ENCODE measurements at places on chromosomes 2 and 18. TPM values are rescaled to one million over a fixed set of nuclear protein-coding genes. Genes with fewer than 3 reads are reported as not detected.

GRCh38 chr2:85584354-85584856, at the start of gene VAMP5:
TSS of gene VAMP5 (plus strand) at chr2:85584431. CDS start at chr2:85584491, 60 bp downstream.
- peaks cover 40% of the 10 kb centered on the region for H3K27me3 ChIP-seq
- H3K4me1 ChIP-seq: peaks cover 19% of the 10 kb centered on the region
- peak within 1 kb of the TSS; percentile 65 for H3K4me3 ChIP-seq

The AKAIN1 gene
- not detected for total RNA-seq

GRCh38 chr18:58534535-58535301, 94.2 kb downstream of the ALPK2 start:
- DNase-seq: no peak
- no peaks in the 10 kb centered on the region for H3K36me3 ChIP-seq
- H3K4me1 ChIP-seq: peaks cover 34% of the 10 kb centered on the region
- H3K27ac ChIP-seq: no peak overlapping the region
- H3K27me3 ChIP-seq: peaks cover 16% of the 10 kb centered on the region

The GYPC gene
- total RNA-seq: 28.1 TPM

- no peak overlapping the region for H3K27ac ChIP-seq
- no peak for DNase-seq
- peaks cover 10% of the 10 kb centered on the region for H3K4me1 ChIP-seq
- no peaks in the 10 kb centered on the region for H3K27me3 ChIP-seq
- no peak overlapping the region for H3K4me3 ChIP-seq
These were observed 1889.7 kb upstream of the CELF4 start for GRCh38 chr18:39455285-39455684.

GRCh38 chr18:73688851-73689711, 458.6 kb downstream of the FBXO15 start:
- no peak for DNase-seq
- no peak overlapping the region for H3K4me3 ChIP-seq
- peaks cover 31% of the 10 kb centered on the region for H3K4me1 ChIP-seq
- no peaks in the 10 kb centered on the region for H3K27me3 ChIP-seq
- no peak overlapping the region for H3K27ac ChIP-seq

DNA sequence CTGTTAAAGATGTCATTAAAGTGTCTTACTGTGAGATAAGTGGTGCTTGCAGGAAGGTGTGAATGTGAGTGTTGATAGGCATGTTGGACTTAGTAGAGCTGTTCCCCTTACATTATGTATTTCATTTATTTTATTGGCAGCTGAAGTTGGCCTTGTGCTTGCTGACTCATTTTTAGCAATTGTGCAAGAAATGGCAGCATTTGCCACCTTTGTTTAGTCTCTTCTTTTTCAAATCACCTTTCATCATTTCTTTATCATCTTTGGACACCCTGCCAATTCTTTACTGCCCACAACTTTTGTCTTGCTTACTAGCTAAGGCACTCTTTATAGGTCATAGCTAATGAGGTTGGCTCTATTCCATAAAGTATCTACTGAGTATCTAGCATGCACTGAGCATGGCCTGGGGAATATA, 130.3 kb upstream of the LYPD6 start:
- no peaks in the 10 kb centered on the region for H3K27me3 ChIP-seq
- no peaks in the 10 kb centered on the region for H3K4me1 ChIP-seq
- H3K36me3 ChIP-seq: no peaks in the 10 kb centered on the region
- H3K4me3 ChIP-seq: no peak overlapping the region
- H3K27ac ChIP-seq: no peak overlapping the region

- no peak overlapping the region for H3K4me3 ChIP-seq
- H3K4me1 ChIP-seq: no peaks in the 10 kb centered on the region
- no peak overlapping the region for H3K27ac ChIP-seq
- no peak for DNase-seq
These were observed 971.0 kb upstream of the GYPC start for GRCh38 chr2:125684932-125685331.

GRCh38 chr18:13260197-13260934, 41.8 kb downstream of the LDLRAD4 start:
- H3K27ac ChIP-seq: no peak overlapping the region
- no peaks in the 10 kb centered on the region for H3K36me3 ChIP-seq
- no peaks in the 10 kb centered on the region for H3K27me3 ChIP-seq

GRCh38 chr2:74693213-74693612, 39.2 kb downstream of the SEMA4F start:
- H3K36me3 ChIP-seq: no peaks in the 10 kb centered on the region
- H3K4me3 ChIP-seq: no peak overlapping the region
- H3K27ac ChIP-seq: no peak overlapping the region
- DNase-seq: no peak

The GAD1 gene
- total RNA-seq: 2.5 TPM

DNA sequence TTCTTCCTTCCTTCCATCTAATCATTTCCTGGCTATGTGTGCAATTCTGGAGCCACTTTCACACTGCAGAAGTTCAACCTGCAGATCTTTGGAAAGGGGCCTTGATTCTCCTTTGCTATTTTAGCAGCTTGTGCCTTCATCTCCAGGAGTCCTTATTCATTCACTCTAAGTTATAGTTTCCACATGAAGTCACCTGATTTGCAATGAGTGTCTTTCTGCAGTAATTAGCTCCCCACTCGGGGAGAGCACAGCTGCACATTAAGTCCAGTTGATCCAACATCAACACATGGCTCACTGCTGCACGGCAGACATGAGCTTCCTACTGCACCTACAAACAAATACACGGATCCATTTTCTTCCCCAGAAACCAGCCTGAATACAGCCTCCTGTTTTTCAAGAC, 323.1 kb upstream of the TNP1 start:
- H3K4me1 ChIP-seq: peaks cover 6% of the 10 kb centered on the region
- no peak for DNase-seq
- H3K27ac ChIP-seq: no peak overlapping the region
- peaks cover 3% of the 10 kb centered on the region for H3K36me3 ChIP-seq
- no peak overlapping the region for H3K4me3 ChIP-seq

The LIPG gene
- total RNA-seq: 6.8 TPM

DNA sequence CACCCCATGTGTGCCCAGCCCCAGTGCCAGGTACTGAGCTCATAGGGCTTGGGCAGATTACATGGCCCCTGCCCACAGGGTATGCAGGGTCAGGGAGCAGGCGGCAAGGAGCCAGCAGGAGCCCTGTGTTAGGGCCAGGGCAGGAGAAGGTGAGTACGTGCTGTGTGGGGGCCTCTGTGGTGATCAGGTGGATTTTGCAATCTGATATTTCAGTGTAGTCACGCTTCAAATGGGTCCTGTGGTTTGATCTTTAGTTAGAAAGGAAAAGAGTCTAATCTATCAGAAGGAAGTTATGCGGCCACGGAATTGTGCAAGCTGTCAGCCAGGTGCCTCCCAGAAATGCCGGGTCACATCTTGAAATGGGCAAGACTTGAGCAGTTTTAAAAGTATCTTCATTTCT, 13.9 kb downstream of the UBE2F start:
- no peak overlapping the region for H3K4me3 ChIP-seq
- H3K36me3 ChIP-seq: peaks cover 10% of the 10 kb centered on the region
- no peak for DNase-seq
- H3K27me3 ChIP-seq: no peaks in the 10 kb centered on the region
- H3K27ac ChIP-seq: peak overlapping the region; percentile 24
- H3K4me1 ChIP-seq: peaks cover 35% of the 10 kb centered on the region

The RPRM gene
- 28.1 TPM for total RNA-seq

GRCh38 chr2:147558620-147559019, 286.2 kb upstream of the ACVR2A start:
- DNase-seq: no peak
- peaks cover 3% of the 10 kb centered on the region for H3K4me1 ChIP-seq
- H3K27ac ChIP-seq: no peak overlapping the region
- no peaks in the 10 kb centered on the region for H3K36me3 ChIP-seq
- no peaks in the 10 kb centered on the region for H3K27me3 ChIP-seq

The PSME4 gene
- total RNA-seq: 76.4 TPM

DNA sequence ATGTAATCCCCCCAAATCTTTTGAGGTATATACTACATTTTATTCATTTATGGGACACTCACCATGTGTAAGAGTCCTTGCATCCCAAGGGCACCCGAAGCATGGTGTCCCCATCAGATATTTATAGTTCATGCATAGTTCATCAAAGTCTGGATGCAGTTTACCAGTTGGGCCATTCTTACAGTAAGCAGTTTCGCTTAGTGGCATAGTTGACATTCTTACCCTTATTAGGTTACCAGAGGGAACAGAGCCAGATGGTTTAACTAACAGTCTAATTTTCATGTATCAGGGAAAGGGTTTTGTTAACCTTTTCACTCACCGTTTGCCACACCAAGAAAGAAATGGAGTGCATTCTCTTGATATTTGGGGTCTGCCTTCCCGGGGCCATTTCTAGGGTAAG, 7.1 kb downstream of the ZNF407 start:
- no peak overlapping the region for H3K4me3 ChIP-seq
- H3K36me3 ChIP-seq: no peaks in the 10 kb centered on the region
- H3K4me1 ChIP-seq: peaks cover 5% of the 10 kb centered on the region
- no peak for DNase-seq

DNA sequence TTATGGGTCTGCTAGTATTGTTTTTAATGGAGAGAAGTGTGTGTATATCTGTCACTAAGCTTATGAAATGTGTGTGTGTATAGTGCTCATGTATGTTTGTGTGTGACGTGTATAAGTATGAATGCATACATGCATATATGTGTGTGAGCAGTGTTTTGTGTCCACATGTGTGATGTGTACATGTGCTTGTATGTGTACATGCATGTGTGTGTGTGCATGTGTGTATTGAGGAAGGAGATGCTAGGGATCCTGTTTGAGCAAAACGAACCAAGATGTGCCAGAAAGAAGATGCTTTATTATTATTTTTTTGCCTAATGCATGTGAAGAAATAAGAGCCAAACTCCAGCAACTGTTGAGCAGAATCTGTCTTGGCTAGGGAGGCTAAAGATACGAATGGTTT, 301.3 kb upstream of the SKOR2 start:
- peaks cover 17% of the 10 kb centered on the region for H3K4me1 ChIP-seq
- no peak for DNase-seq
- peaks cover 2% of the 10 kb centered on the region for H3K27me3 ChIP-seq
- no peaks in the 10 kb centered on the region for H3K36me3 ChIP-seq

The RSAD2 gene
- total RNA-seq: not detected

GRCh38 chr18:13563390-13563805, 163.0 kb downstream of the FAM210A start:
- peaks cover 11% of the 10 kb centered on the region for H3K4me1 ChIP-seq
- DNase-seq: no peak
- no peak overlapping the region for H3K27ac ChIP-seq
- H3K36me3 ChIP-seq: no peaks in the 10 kb centered on the region
- no peak overlapping the region for H3K4me3 ChIP-seq
- H3K27me3 ChIP-seq: no peaks in the 10 kb centered on the region

DNA sequence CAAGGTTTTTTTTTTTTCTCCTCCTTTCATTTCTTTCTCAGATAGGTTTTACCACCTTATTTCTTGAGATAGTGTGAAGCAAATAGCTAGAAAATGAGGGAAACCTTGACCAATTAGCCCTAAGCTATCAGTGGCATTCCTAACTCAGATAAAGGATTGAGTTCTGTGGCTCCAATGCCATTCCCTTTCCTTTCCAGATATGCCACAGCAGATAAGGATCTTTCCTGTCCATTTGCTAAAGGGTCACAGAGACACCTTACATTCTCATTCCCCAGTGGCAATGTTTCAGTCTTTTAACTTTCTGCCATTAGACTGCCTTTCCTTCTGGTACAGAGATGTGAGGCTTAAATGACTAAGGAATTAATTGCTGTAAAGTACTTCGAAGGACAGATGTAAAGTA, 81.7 kb downstream of the MGAT5 start:
- H3K27ac ChIP-seq: no peak overlapping the region
- H3K27me3 ChIP-seq: no peaks in the 10 kb centered on the region
- no peak for DNase-seq
- no peaks in the 10 kb centered on the region for H3K4me1 ChIP-seq
- H3K4me3 ChIP-seq: no peak overlapping the region

The CACNB4 gene
- 6.9 TPM for total RNA-seq

DNA sequence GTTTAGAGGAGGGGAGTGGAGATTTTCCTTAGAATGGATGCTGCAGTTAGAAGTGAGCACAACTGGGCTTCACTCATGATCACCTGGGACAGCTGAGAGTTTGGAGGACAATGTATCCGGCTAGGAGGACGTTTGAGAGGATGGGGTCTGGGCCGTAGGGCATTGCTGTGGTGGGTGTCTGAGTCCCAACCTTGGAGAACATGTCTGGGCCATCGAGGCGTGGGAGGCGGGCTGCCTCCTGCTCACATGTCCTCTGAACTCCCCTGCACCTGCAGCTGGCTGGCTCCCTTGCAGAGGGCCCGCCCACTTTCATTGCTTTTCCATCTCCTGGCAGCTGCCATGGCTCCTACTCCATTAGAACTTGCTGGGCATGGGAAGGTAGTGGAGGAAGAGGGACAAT, 203.0 kb upstream of the PXDN start:
- H3K27me3 ChIP-seq: peaks cover 6% of the 10 kb centered on the region
- H3K36me3 ChIP-seq: peaks cover 13% of the 10 kb centered on the region
- no peak overlapping the region for H3K27ac ChIP-seq
- no peak for DNase-seq

- H3K4me3 ChIP-seq: peak overlapping the region; percentile 69
- peaks cover 87% of the 10 kb centered on the region for H3K27me3 ChIP-seq
- no peaks in the 10 kb centered on the region for H3K36me3 ChIP-seq
- H3K27ac ChIP-seq: no peak overlapping the region
These were observed 4.9 kb upstream of the SIX2 start for GRCh38 chr2:45014016-45014702.

The RUFY4 gene
- 0.31 TPM for total RNA-seq

The NUP35 gene
- 47.2 TPM for total RNA-seq

DNA sequence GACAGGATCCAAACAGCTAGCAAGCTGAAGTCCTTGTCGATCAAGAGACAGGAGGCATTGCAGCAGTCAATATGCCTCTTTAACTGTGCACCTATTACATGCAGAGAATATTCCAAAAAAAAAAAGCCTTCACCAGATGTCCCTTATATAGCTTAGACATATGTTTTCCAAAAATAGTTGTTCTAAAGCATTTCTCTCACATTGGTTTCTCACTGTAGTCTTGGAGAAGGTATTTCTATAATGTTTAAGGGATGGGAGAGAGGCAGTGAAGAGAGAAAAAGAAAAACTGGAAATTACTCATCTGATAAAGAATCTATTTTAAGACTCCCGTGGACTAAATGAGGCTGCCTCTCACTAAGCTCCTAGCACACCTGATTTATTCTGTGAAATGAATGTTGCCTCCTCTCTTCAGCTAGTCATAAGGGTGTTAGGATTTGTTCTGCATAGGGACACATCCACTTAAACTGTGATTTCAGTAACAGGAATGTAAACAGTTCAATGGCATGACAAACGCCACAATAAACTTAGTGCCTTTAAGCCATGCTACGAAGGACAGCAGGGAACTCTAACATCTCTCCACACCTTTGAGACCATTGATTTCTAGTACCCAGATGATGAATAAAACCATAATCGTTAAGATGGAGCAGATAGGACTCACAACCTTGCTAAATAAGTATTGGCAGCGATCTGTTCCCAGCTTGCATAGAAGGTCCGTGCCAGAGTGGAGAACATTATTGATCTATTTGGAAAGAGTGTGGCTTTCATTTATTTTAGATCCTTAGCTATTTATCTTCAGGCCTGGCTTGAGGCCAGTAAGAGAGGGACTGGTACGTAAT, 98.6 kb upstream of the NCK2 start:
- peaks cover 7% of the 10 kb centered on the region for H3K36me3 ChIP-seq
- H3K27ac ChIP-seq: no peak overlapping the region
- no peak overlapping the region for H3K4me3 ChIP-seq
- no peak for DNase-seq
- peaks cover 47% of the 10 kb centered on the region for H3K4me1 ChIP-seq

The PAIP2B gene
- 22.4 TPM for total RNA-seq

GRCh38 chr18:2351126-2351850, 220.0 kb downstream of the METTL4 start:
- no peaks in the 10 kb centered on the region for H3K27me3 ChIP-seq
- H3K4me1 ChIP-seq: no peaks in the 10 kb centered on the region
- no peak overlapping the region for H3K27ac ChIP-seq
- H3K36me3 ChIP-seq: no peaks in the 10 kb centered on the region

- H3K36me3 ChIP-seq: no peaks in the 10 kb centered on the region
- no peak for DNase-seq
- no peak overlapping the region for H3K27ac ChIP-seq
- H3K4me3 ChIP-seq: no peak overlapping the region
- peaks cover 6% of the 10 kb centered on the region for H3K4me1 ChIP-seq
- H3K27me3 ChIP-seq: no peaks in the 10 kb centered on the region
These were observed 1041.2 kb upstream of the CELF4 start for GRCh38 chr18:38606841-38607240.
